ENCODE measurements at places on chromosomes 4 and X.

GRCh38 chr4:175330236-175330635 is 412.1 kb downstream of the ADAM29 start:
- DNase-seq, result no peak

- no peak for DNase-seq
Observed at GRCh38 chr4:48038666-48039065, 22.1 kb downstream of the NIPAL1 start.

DNA sequence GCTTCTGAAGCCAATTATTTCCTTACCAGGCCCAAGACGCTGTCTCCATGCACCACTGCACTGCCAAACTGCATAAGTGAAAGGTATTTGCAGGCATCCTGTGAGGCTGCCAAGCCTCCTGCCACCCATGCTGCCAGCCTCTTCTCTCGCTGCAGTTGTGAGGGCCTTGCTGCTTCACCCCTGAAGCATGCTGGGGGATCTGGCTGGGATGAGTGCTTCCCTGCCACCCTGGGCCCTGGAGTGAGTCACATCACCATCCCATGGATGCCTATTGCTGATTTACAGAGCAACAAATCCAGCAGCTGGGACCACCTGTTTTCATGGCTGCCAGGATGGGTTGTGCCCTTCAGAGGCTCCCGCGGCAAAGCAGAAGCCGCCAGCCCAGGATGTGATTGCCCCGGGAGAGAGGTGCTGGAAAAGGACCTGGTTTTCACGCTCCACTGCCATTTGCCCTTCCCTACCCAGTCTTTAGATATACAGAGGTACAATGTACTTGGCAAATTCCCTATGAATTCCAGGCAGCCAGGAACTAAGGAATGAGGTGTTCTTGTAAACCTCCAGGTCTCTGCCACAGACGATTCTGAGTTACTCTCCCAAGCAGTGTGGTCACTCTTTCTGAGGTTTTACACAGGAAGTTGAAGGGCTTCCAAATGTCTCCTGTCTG is 41.5 kb upstream of the PTCHD1 start:
- no peak for DNase-seq

- DNase-seq, result no peak
Observed at GRCh38 chrX:2618516-2618915, 72.6 kb upstream of the CD99 start.

GRCh38 chr4:143286701-143287571 is 49.7 kb upstream of the GAB1 start:
- DNase-seq, result no peak

DNA sequence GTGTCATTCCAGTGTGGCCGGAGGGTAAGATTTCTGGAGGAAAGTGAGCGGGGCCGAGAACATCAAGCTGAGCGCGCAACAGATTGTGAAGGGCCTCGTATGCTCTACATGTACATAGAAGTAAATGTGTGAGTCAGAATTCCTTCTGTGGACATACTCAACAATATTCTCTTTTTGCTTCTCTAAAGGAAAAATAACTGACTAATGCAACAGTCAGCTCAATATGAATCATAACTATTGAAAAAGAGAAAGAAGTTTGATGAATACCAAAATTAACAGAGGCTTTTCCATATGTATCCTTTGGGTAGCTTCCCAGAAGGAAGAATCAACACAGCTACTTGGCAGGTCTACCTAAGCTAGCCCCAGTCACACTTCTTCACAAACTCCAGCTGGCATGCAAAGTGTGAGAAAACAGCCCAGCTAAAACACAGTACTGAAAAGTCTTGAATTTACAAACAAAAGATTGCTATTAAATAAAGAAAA is 87.5 kb upstream of the ZFP42 start:
- DNase-seq, result no peak

DNA sequence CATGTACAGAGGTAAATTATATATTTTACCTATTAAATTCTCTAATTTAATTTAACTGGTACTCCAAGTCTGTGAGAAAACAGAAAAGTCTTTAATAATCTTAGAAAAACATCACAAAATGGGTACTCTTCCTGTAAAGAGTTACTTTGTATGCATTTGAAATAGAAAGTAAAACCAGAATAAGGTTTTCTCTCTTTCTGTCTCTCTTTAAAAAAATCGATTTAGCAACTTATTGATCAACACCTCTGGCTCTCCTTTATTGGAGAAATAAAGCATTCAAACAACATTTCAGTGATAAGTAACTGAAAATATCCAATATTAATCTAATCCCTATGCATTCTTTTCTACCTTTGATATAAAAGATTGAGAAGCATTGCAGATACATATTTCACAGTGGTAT is 27.4 kb downstream of the ATOH1 start:
- DNase-seq, result no peak

- no peak for DNase-seq
Observed at GRCh38 chr4:108885211-108885610, 122.4 kb upstream of the ETNPPL start.

DNA sequence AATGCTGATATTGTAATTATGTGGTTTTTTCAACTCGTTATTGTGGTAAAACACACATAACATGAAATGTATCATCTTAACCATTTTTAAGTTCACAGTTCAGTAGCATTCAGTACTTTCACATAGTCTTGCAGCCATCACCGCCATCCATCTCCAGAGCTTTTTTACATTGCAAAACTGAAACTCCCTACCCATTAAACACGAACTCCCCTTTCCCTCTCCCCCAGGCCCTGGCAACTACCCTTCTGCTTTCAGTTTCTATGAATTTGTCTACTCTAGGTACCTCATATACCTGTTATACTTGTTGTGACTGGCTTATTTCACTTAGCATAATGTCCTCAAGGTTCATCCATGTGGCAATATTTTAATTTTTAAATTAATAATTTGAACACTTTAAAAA is 380.6 kb downstream of the MAPK10 start:
- DNase-seq, result no peak

DNA sequence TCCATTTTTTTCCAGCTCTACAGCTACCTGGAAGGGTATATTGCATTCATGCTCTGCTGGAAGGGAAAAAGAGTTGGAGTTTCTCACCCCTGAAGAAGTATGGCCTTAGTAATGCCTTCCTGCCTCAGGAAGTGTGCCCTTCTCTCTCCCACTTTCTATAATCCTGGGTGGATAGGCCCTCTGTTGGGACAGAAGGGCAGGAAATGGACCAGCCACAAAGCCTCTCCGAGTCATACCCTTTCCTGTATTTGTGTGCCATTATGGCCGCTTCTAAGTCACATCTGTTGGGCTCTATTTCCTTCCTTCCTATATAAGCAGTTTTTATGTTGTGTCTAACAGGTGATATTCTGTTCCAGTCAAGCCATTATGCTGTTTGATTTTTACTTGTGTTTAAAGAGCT is 74.8 kb upstream of the SMARCA5 start:
- DNase-seq, result no peak

DNA sequence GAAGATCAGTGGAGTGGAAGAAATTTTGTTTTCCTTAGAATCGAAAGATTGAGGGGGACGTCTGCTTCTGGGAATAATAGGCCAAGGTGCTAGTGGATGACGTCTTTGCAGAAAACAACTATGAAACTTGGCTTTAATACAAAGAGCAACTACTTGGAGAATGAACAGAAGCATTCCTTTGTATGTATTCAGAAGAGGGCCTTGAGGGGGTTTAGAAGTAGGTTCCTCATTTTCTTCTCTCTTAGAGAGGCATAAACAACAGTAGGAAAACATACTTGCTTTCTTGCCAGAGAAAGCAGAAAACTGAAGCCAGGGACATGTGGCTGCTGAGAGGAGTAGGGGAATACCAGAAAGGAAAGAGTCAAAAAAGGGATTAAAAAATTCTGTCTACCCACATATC is 167.8 kb downstream of the ZNF330 start:
- DNase-seq, result no peak

- no peak for DNase-seq
Observed at GRCh38 chr4:119543187-119543586, 85.4 kb downstream of the PDE5A start.

Measured in NCI-H524 treated with DMSO at 0.1 percent for 48 hours (cell line).